ENCODE measurements at places on chromosomes 2 and 18. TPM values are rescaled to one million over a fixed set of nuclear protein-coding genes. Genes with fewer than 3 reads are reported as not detected.

The CHST9 gene
- 0.05 TPM for total RNA-seq

The NT5C1B gene
- not detected for total RNA-seq

- H3K27ac ChIP-seq: no peak overlapping the region
- no peaks in the 10 kb centered on the region for H3K27me3 ChIP-seq
- no peaks in the 10 kb centered on the region for H3K36me3 ChIP-seq
- H3K4me1 ChIP-seq: peaks cover 6% of the 10 kb centered on the region
- no peak for DNase-seq
Measured at GRCh38 chr2:106130251-106130998, 63.7 kb downstream of the UXS1 start.

- peak overlapping the region; percentile 93 for H3K27ac ChIP-seq
- H3K4me1 ChIP-seq: peaks cover 13% of the 10 kb centered on the region
- H3K27me3 ChIP-seq: no peaks in the 10 kb centered on the region
- H3K4me3 ChIP-seq: peak overlapping the region; percentile 43
- DNase-seq: no peak
- H3K36me3 ChIP-seq: no peaks in the 10 kb centered on the region
Measured at GRCh38 chr2:24123922-24124580, 782 bp downstream of the FAM228B start.

DNA sequence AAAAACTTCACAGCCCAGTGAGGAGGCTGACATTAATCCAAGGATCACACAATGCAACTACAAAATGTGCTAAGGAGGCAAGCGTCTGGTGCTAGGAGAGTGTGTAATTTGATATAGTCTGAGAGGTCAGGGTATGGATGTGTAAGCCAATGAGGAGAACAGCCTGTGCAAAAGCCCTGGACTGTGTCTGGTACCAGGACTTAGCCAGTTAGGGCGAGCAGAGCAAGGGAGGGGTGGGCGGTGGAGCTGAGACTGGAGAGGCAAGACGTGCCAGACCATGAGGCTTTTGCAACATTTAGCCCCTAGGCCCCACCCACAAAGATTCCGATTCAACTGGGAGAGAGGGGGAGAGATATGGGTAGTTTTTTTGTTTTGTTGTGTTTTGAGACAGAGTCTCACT lies 33.5 kb upstream of the SPRED2 start:
- H3K27me3 ChIP-seq: no peaks in the 10 kb centered on the region
- H3K36me3 ChIP-seq: no peaks in the 10 kb centered on the region
- no peak for DNase-seq
- H3K4me3 ChIP-seq: no peak overlapping the region
